Lower lobe of right lung (tissue), 2 donors: ENCODE measurements at places on chromosomes 11 and 22. TPM values are rescaled to one million over a fixed set of nuclear protein-coding genes. Genes with fewer than 3 reads are reported as not detected.

Gene C11orf97
- 2.5 TPM for total RNA-seq

Gene SMIM38
- not detected for total RNA-seq

Gene GLYAT
- total RNA-seq: not detected

Gene OTOG
- not detected for total RNA-seq

Gene ANKK1
- total RNA-seq: 0.41 TPM

Gene OR8D4
- total RNA-seq: not detected

Gene OR5B17
- total RNA-seq: not detected

Gene OR8D1
- total RNA-seq: not detected

Gene CYP2R1
- total RNA-seq: 12.3 TPM

Gene C11orf86
- not detected for total RNA-seq

Gene AASDHPPT
- total RNA-seq: 27.6 TPM

Gene ALG9
- 25.5 TPM for total RNA-seq

Gene HINFP
- 31.0 TPM for total RNA-seq

Gene SLC22A8
- not detected for total RNA-seq

Gene F2
- not detected for total RNA-seq

Gene TPBGL
- 0.47 TPM for total RNA-seq

Gene UPK3A
- total RNA-seq: not detected

Gene SAA2
- 24.7 TPM for total RNA-seq

Gene TMEM45B
- total RNA-seq: 13.8 TPM

Gene FLRT1
- not detected for total RNA-seq

Gene C11orf87
- 0.09 TPM for total RNA-seq

Gene PKNOX2
- total RNA-seq: 14.4 TPM

Gene SRSF8
- total RNA-seq: 42.9 TPM

Gene OR52M1
- total RNA-seq: not detected

Gene CHRM1
- total RNA-seq: 6.8 TPM

Gene TIMP3
- 390 TPM for total RNA-seq
